Vagina (tissue), 2 donors: ENCODE measurements at places on chromosomes 6 and 20.

DNA sequence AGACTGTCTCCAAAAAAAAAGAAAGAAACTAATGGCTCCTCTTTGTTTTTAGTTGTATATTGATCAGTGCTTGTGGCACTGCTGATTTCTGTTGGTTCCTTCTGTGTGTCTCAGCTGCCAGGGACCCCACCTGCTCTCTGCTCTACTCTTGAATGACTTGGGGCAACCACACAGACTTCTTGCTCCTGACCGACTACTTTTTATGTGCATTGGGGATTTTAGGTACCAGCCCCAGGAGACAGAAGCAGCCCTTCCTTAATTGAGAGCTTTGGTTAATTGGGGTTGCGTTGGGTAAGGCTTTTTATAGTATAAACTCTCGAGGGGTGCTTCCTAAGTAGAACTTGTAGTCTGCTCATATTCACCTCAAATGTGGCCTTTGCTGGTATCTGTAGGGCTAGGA, 6.9 kb downstream of the STK35 start:
- H3K27me3 ChIP-seq, result no peaks in the 10 kb centered on the region
- no peak overlapping the region for H3K27ac ChIP-seq
- no peak for DNase-seq
- no peaks in the 10 kb centered on the region for H3K36me3 ChIP-seq
- peaks cover 94% of the 10 kb centered on the region for H3K4me1 ChIP-seq
- no peak overlapping the region for H3K4me3 ChIP-seq

- H3K4me3 ChIP-seq, result no peak overlapping the region
- H3K4me1 ChIP-seq, result peaks cover 11% of the 10 kb centered on the region
- no peak overlapping the region for H3K27ac ChIP-seq
- no peaks in the 10 kb centered on the region for H3K36me3 ChIP-seq
- DNase-seq, result no peak
- H3K27me3 ChIP-seq, result no peaks in the 10 kb centered on the region
Measured at GRCh38 chr20:59580146-59580946, 24.0 kb upstream of the PHACTR3 start.

- DNase-seq, result no peak
- no peaks in the 10 kb centered on the region for H3K4me1 ChIP-seq
- no peak overlapping the region for H3K4me3 ChIP-seq
Measured at GRCh38 chr6:11393713-11394627, 143.6 kb upstream of the TMEM170B start.

DNA sequence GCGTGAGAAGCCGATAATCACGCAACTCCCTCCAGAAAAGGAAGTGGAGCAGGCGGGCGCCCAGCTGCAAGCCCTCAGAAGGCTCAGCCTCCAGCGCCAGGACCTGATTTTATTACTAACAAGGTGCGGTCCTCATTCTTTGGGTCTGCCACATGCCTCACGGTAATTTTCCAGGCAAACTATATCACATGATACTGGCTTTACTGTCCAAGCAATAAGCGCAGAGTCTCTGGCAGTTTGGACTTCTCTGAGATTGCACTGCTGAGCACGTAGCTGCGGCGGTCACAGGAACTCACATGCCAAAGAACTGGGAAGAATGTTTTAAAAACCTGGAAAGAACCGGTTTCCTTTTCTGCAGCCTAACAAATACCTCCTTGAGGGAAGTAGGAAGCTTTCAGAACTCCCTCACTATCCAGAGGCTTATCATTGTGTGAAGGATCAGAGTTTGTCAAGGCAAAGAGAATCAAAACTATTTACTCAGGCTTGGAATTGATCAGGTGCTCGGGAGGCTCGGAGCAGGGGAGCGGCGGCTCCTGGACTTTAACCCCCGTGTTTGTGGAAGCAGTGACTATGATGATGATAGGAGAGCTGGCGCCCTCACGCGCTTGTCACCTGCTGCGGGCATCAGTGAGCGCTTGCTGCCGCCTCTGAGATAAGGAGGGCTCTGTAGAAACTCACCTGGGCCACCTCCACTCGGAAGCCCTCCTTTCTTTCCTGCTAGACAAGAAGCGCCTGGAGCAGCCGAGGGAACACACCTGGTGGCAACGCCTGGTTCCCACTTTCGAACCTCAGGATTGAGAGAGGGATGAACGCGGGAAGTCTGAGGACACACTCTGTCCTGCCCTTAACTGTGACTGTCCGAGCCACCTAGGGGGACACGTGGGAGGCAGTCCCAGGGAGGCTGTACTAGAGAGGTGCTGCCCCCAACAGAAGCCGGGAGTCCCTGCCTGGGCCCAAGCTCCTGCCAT, 27.2 kb upstream of the SYNJ2 start:
- H3K27ac ChIP-seq, result peak overlapping the region; percentile 15
- peak overlapping the region; percentile 22 for H3K4me3 ChIP-seq
- DNase-seq, result peak; percentile 85
- H3K36me3 ChIP-seq, result no peaks in the 10 kb centered on the region
- H3K4me1 ChIP-seq, result peaks cover 10% of the 10 kb centered on the region

DNA sequence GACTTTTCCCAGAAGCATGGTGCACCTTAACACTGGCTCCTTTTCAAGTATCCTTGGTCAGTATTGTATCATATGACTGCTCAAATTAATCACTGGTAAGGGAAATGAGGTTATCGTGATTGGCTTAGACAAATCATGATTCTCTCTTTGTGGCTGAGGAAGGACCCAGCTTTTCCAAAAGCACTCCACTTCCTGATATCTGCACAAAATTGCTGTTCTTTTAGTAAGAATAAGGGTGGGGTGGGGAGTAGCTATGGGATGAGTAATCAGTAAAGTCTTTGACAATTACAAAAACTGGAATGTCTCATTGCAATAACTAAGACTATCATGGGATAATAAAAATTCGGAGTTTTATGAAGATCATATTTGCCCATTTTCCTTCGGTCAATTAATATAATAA, 9.0 kb upstream of the RIPPLY2 start:
- no peak for DNase-seq
- H3K27me3 ChIP-seq, result no peaks in the 10 kb centered on the region
- no peaks in the 10 kb centered on the region for H3K4me1 ChIP-seq
- no peak overlapping the region for H3K4me3 ChIP-seq
- H3K36me3 ChIP-seq, result no peaks in the 10 kb centered on the region

- H3K27ac ChIP-seq, result no peak overlapping the region
- no peak for DNase-seq
- H3K27me3 ChIP-seq, result no peaks in the 10 kb centered on the region
Measured at GRCh38 chr6:168388641-168389633, 52.0 kb upstream of the SMOC2 start.

DNA sequence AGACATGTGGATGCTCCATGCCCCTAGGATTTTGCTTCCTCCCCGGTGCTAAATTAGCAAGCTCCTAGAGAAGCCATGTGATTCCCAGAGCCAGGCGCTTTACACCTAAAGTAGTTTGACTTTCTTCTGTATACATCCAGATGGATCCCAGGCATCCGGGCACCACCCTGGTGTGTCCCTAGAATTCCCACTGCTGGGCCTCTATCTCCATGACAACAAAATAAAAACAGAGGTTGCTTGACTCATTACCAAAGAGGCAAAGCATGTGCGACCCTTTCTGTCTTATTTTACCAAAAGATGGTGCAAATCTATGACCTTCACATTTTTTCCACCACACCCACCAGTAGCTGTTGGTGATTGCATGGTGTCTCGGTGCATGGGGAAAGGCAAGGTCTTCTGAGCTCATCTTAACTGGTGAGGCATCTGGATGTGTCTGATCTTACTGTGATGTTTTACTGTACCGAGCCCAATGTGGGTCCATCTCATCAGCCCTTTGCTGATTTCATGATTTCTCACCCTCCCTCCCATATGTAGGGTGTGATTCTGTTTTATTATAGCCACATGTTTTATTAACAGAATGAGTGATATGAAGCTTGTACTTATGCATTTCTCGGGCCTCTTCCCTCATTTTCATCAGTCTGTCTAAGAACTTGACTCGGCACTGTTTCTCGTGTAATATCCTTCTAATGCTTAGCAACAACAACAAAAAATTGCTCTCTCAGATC, 27.4 kb upstream of the VAPB start:
- H3K36me3 ChIP-seq, result peaks cover 5% of the 10 kb centered on the region
- H3K27me3 ChIP-seq, result no peaks in the 10 kb centered on the region
- no peak overlapping the region for H3K4me3 ChIP-seq
- no peak overlapping the region for H3K27ac ChIP-seq
